ENCODE measurements at places on chromosomes 13 and 19. TPM values are rescaled to one million over a fixed set of nuclear protein-coding genes. Genes with fewer than 3 reads are reported as not detected.

The MBD3L2B gene
- total RNA-seq: not detected

The PSG5 gene
- total RNA-seq: 3.9 TPM

- no peak for DNase-seq
These were observed 3.4 kb downstream of the NAPSA start for GRCh38 chr19:50362030-50362412.

DNA sequence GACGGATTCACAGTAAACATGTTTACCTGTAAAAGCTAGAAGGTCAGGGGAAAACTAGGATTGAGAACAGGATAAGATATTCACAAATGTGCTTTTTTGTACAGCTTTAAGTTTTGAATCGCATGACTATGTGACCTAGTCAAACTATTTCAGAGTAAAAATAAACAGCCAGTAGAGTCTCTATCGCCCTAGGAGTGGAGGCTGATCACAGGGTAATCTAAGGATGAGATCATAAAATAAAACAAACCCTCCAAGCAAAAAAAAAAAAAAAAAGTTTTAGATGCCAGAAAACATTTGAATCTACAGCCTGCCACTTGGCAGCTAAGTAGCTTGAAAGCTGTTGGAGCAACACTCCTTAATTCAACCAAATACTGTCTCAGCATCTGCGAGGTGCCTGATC lies 26.8 kb downstream of the ZNF350 start:
- no peak for DNase-seq

GRCh38 chr13:44660050-44660449 lies 83.9 kb upstream of the TSC22D1 start:
- no peak for DNase-seq

DNA sequence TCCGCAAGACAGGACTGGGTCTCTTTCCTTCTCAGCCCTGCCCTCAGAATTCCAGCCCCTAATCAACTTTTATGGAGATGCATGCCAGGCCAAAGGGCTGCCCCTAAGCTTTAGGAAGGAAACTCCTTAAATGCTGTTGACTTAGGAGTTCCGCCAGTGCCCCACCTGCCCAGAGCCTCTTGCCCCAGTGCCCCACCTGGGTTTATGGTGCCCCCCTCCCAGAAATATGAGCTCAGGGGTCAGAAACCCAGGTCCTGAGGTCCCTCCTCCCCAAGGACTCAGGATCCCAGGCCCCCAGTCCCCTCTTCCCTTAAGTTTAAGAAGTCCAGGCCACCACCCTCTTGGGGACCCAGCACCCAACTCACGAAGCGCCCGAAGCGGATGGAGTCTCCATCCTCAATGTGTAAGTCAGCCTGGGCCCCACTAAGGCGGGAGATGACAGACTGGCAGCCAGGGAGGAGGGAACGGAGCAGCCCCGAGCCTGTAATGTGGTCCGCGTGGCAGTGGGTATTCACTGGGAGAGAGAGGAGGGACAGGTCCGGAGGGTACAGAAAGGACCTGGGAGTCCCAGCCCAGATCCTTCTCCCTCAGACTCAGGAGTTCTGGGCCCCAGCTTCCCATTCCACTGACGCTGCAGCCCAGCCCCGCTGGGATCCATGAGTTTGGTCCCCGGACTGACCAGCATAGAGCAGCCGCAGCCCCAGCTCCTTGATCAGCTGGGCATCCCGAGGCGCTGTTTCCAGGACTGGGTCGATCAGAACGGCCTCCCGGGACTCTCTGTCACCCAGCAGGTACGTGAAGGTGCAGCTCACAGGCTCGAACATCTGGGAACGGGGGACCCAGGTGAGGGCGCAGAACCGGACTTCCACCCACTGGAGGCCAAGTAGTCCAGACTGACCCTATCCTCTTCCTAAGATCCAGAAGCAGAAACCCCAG lies 897 bp downstream of the ETHE1 start:
- DNase-seq: no peak

DNA sequence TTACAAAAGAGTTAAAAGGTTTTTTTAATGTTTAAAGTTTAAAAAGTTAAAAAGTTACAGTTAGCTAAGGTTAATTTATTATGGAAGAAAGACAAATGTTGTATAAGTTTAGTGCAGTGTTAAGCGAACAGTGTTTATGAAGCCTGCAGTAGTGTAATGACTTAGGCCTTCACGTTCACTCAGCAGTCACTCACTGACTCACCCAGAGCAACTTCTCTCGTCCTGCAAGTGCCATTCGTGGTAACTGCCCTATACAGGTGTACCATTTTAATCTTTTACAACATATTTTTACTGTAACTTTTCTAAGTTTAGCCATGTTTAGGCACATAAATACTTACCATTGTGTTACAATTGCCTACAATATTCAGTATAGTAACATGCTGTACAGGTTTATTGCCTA lies 398.2 kb upstream of the NBEA start:
- DNase-seq: no peak

GRCh38 chr19:15180451-15181390 lies 20.1 kb downstream of the NOTCH3 start:
- no peak for DNase-seq

DNA sequence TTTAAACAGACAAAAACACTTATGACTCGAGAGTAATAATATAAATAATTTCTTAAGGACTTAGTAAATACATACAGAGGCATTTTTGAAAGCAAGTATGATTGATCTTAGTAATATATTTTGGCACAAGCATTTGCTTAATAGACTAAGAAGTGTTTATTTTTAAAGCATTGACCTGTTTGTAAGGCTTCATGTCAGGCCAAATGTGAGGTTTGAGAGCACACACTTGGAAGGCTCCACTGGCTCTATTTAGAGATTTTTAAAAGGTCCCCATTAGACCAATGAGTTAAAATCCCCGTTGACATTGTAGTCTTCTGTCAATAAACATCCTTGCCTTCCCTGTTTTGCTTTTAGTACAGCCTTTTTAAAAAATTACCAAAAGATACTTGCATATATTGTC lies 50.4 kb downstream of the ATP8A2 start:
- DNase-seq: no peak

The KLK8 gene
- 9.1 TPM for total RNA-seq

The DACT3 gene
- not detected for total RNA-seq

The LCP1 gene
- total RNA-seq: 7.0 TPM

DNA sequence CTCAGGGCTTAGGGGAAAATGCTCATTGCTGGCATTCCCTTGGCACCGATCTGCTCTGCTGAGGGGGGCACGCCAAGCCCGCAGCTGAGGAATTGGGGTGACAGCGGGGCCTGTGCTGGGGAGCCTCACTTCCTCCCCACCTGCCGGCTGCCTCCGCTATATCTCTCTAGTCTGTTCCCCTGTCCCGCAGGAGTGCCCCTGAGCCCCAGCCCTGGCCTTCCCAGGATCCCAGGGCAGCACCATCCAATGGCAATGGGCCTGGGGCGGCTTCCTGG lies 9.5 kb downstream of the STXBP2 start:
- no peak for DNase-seq

GRCh38 chr13:111527614-111528229 lies 207.3 kb downstream of the TEX29 start:
- DNase-seq: no peak

The ZNF729 gene
- total RNA-seq: 0.14 TPM

The KISS1R gene
- total RNA-seq: 0.92 TPM

The ZNF528 gene
- 10.6 TPM for total RNA-seq

DNA sequence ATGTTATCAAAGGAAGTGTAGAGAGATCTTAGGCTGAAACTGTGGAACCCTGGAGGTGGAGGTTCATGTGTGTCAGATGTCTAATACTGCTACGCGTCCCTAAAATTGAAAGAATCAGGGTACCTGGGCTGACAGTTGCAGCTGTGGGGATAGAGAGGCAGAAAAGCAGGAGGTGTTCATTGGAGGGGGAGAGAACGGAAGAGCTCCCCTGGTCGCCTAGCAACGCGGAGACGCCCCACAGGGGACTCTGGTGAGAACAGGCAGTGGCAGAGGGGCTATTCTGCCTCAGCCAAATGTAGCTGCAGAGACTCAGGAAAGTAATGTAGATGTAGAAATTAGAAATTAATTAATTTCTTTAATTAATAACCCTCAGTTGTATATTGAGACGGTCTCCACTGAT lies 10.1 kb upstream of the ZNF835 start:
- DNase-seq: no peak

DNA sequence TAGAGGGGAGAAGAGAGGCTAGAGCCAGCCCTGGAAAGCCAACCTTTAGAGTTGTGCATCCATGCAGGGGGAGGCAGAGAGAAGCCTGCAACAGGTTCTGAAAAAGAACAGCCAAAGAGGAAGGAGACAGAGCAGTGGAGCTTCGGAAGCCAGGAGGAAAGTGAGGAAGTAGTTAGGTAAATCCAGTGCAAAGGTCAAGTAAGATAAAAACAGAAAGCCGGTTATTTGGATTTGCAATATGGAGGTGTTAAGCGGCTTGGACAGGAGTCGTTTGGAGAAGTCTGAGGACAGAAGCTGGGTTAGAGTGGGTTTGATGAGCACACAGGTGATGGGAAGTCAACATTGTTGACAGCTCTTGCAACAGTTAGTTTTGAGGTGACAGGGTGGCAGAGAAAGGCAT lies 53.5 kb upstream of the FLT1 start:
- DNase-seq: no peak

DNA sequence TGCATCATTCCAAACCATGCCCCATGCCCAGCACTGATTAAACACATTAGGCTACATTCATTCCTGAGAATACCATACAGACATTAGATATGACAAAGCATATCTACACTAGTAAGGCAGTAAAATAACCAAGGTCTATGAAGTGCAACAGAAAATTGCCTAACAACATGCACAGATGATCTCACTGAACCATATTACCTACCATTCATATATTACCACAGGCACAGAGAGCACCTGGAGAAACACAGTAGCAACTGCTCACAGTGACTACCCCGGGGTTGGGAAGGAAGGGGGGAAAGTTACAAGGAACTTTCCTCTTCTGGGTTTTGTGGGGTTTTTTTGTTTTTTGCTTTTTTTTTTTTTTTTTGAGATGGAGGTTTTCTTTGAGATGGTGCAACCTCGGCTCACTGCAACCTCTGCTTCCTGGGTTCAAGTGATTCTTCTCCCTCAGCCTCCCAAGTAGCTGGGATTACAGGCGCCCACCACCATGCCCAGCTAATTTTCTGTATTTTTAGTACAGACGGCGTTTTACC lies 669.6 kb downstream of the UQCRFS1 start:
- no peak for DNase-seq

GRCh38 chr13:105008604-105009003 lies 1526.9 kb downstream of the EFNB2 start:
- no peak for DNase-seq

The TNFSF13B gene
- 0.12 TPM for total RNA-seq

DNA sequence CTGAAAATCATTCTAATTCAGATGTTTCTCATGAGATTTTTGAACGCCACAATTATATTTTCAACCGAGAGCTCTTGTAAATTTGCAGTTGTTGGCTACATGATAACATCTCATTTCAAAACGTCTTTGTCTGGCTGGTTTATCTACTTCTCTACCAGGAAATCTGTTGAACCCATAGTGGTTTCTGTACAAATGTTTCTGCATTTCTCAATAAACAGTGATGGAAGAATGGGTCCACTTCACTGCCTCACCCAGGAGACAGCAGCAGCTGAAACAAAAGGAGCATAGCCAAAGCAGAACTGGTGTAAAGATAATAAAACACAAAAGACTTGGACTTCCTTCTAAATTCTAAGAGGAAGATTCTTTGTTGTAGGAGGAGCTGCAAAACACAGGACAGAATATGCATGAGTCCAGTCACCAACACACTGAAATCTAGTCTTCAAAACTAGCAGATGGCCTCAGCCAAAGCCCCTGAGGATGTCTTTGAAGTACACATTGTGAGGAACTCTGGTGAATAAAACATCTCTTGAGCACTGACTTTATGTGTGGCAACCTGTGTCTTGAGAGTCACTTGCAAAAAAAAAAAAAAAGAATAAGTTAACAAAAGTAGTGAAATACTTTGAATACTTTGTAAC lies 68.6 kb upstream of the FGF14 start:
- DNase-seq: no peak

DNA sequence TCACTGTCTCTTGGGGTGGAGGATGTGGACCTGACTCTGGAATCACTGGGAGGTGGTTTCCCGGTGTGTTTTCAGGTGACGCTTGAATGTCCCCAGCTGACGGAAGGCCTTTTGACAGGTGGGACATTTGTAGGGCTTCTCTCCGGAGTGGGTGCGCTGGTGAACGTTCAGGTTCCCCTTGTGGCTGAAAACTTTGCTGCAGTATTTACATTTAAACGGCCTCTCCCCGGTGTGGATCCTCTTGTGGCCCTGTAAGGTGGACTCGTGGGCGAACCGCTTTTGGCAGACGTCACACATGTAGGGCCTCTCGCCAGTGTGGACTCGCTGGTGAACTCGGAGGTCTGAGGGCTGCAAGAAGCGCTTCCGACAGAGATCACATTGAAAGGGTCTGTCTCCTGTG lies 7.8 kb downstream of the ZSCAN5B start:
- DNase-seq: no peak

- no peak for DNase-seq
These were observed 512 bp downstream of the MED4 start for GRCh38 chr13:48094404-48094780.

DNA sequence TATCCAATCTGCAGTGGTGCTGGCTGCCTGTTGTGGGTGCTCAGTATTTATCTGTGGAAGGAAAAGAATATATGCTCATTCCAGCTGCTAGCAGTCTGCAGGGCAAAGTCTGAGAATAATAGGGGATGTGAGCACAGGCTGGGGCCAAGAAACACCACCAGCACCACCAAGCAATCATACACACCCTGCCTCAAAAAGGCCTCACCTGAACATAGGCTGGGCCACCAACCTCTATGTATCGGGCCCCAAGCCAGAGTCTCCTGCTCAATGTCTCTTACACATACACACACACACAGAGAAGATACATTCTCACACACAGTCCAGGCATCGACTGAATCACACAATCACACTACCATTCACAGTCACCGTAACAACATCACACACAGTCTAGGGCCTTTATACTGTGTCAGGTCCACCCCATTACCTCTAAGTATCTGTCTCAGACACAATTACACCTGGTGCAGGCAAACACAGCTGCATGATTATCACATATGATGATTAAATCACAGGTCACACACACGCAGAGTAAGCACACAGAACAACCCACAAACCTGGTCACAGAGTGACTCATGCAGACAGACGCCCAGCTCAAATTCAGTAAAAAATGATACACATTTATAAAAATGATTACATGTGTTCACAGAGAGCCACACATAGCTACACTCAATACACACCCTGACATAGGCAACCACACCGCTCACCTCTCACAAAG lies 1.3 kb upstream of the ZSCAN22 start:
- no peak for DNase-seq

GRCh38 chr13:98752467-98753290 lies at the start of gene SLC15A1:
TSS of gene SLC15A1 (minus strand) at chr13:98752672. CDS start at chr13:98752598, 74 bp downstream.
- no peak for DNase-seq

The SAMD1 gene
- 53.6 TPM for total RNA-seq

- no peak for DNase-seq
These were observed 484.8 kb downstream of the PCDH9 start for GRCh38 chr13:66745307-66745706.

The FAM124A gene
- total RNA-seq: 0.63 TPM
